IPS DF 19.7 (cell line): ENCODE measurements at places on chromosomes 4 and X.

DNA sequence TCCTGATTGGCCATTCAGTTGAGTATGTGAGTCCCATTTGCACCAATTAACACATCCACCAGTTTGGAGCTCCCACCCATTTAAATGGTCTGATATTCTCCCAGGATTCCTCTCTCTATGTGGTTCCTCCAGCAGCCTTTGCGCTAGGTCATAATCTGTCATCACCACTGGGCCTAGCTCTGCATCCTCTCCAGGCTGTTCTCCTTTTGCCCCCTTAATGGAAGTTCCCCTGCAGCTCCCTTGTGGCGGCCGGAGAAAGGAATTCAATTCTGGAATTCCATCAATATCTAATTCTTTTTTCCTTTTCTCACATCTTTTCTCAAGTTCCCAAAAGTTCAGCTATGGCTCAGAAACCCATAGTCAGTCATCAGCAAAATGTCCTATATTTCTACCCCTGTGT, 2184.4 kb upstream of the AGA start:
- DNase-seq, result no peak

- DNase-seq, result no peak
Observed at GRCh38 chr4:126630230-126630629, 1002.5 kb upstream of the INTU start.

- no peak for DNase-seq
Observed at GRCh38 chrX:27966492-27966891, 14.8 kb downstream of the DCAF8L1 start.

DNA sequence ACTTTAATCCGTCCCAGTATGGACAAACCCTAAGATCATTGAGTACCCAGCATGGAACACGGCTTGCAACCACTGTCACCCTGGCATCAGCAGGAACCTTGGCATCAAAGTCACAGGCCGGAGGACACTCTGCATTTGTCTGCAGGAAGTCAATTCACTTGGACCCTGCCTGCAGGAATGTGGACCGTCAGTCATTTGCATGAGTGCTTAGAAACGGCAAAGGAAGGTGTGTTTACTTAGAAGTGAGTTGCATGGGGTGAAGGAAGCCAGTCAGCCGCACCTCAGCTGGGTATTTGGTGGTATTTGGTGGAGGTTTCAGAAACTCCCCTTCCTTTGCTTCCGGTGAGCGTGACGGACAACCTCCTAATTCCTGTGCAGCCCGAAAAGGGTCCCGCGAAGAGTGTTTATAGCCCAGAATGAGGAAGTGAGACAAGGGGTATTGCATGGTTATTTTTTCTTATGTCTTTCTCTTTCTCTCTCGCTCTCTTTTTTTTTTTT, 15.5 kb downstream of the P2RY8 start:
- peak; percentile 50 for DNase-seq
